ENCODE measurements at places on chromosomes 2 and 18. TPM values are rescaled to one million over a fixed set of nuclear protein-coding genes. Genes with fewer than 3 reads are reported as not detected.

The SDC1 gene
- total RNA-seq = 537 TPM

DNA sequence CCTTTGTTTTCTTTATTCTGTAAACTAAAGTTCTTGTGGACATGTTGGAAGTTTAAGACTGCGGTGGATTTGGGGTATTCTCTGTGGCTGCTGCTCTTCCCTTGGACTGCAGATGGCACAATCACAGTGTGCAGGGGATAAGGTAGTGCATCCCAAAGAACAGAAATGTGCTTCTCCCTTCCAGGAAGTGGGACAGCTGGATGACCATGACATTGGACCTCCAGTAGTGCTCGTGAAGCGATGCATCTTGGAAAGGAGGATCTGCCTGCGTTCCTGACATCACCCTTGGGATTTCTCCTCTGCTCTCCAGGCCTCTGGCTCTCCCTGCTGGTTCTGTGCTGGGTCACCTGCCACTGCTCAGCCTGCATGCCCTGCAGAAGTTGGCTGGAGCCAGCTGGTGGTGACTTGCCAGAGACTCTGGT, 109.9 kb downstream of the SLC4A3 start:
- no peak for DNase-seq

DNA sequence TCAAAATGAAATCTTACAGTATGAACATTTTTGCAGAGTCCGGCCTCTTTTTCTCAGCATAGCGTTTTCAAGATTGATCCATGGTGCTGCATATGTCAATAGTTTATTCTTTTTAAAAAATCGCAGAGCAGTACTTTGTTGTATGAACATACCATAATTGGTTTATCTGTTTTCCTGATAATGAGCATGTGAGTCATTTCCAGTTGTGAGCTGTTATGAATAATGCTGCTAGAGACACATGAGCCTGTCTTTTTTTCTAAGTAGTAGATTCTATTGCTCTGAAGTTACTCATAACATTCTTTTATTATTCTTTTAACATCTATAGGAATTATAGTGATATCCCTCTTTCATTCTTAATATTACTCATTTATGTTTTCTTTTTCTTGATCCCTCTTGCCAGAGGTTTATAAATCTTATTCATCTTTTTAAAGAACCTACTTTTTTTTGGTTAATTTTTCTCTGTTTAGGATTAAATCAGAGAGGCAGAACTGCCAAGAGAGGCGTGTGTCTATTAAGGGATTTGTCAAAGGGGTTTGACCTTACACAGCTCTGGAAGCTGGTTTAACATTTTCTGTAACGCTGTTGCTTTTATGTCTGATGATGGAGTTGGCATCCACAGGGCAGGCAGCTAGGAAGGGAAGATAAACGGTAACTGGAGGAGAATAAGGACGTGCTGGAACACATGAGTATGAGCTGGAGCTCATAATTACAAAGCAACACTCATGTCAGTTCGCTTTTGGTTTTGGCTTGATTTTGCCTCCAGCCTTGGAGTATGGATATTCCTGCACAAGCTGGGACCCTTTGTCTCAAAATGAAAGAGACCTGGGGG, 47.4 kb downstream of the MGAT5 start:
- no peak for DNase-seq

DNA sequence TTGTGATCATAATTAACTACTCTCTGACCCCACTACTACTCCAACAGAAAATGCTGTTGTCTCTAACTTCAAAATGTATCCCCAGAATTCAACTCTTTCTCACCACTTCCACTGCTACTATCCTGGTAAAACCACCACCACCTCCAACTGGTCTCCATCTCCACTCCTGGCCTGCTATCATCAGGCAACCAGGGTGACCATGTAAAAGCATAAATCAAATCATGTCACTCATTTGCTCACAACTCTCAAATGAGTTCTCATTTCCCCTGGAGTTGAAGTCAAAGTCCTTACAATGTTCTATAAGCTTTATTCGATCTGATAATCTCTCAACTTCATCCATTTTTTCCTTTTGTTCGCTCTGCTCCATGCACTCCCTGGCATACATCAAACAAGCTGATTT, 24.6 kb downstream of the CUL3 start:
- no peak for DNase-seq

- DNase-seq = no peak
Measured at GRCh38 chr18:40102903-40103302, 1852.1 kb upstream of the PIK3C3 start.

DNA sequence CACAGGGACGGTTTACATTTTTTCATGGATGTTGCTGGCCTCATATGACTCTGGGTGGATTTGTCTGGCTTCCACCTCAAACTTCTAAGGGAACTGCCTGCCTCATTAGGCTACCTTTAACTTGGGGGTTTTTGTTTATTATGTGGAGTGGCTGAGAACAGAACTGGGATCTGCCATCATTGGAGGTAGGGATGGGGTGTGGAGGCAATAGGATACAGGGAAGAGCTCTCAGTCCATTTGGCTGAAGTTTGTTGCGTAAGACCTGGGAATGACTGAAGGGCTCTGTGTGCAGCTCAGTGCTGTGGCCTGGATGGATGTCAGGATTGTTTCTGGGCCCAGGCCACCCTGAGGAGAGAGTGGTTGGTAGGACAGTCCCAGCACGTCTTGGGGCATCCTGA, 31.2 kb downstream of the ASB1 start:
- no peak for DNase-seq

All from left lobe of liver (tissue), 2 donors.